Stimulated activated CD4-positive, alpha-beta T cell treated with anti-CD3 and anti-CD28 coated beads, Interleukin-4, amount 100 ng/mL, for 4 hours (primary cell): ENCODE measurements at places on chromosomes 12 and 14.

DNA sequence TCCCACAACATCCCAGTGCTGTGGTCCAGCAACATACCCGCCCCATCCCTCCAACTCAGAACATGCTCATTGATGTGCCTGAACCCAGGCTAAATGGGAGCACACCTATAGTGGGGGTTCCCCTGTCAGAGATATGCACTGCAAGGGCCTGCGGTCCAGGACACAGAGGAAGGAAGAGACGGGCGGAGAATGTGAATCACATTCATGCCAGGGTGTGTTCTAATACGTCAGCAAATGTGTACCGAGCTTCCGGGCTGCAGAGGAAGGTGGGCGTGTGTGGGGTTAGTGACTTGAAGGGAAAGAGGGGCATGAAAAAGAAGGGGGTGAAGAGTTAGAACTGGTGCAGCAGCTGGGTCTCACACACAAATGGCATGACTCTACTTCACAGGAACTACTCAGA, 83.7 kb downstream of the DPF3 start:
- peak; percentile 30 for DNase-seq

DNA sequence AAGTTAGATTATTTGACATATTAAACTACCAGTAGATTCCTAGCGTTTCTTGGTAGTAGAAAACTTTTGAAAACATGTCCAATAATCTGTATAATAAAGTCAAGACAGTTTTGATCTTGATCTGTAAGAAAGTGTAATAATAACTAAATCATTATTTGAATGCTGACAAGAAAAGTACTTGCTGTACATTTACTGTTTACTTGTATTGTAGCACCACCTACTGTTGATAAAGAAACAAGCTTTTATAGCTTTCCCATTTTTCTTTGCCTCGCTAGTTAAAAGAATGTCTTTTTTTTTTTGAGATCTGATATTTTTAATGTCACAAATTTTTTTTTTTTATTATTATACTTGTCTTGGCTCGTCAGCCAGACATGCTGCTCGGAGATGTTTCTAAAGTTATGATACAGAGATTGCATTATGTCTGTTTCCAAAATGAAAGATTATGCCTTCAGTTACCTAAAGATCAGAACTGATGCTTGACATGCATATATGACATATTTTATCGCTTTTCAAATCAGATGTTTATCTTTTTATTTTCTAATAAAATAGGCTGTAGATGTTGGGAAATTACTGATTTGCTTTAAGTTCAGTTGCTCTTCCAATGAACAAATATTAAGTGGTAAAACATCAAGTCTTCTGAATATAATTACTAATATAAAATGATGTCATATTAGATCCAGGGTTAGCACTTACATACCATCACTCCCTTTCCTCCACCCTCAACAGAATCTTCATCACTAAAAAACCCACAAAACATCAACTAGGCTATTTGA, 140.5 kb downstream of the AKAP6 start:
- DNase-seq = no peak

GRCh38 chr14:54593860-54594259, 26.9 kb downstream of the SAMD4A start:
- no peak for DNase-seq

- DNase-seq = no peak
These were observed 2.4 kb downstream of the CLEC12B start for GRCh38 chr12:10012630-10013330.

DNA sequence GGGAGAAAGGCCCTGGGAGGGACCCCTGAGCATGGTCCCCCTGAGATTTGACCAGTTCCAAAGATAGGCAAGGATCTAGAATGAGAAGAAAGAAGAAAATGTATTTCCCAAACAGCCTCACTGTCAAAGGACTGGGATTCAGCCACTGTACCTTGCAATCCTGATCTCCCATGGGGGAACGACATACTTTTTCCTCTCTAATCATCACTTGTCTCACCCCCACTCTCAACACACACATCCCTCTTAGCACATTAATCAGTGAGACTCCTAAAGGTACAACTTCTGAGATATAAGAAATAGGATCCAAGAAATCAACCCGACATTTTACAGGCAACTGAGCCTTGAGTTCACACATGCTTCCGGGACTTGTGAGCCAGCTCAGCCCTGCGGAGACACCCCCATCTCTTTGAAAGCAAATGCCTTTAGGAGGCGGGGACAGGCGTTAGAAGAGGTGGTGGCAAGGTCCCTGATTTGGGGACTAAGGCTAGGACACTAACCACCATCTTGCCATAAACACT, 1.4 kb downstream of the MAP3K9 start:
- peak; percentile 31 for DNase-seq

DNA sequence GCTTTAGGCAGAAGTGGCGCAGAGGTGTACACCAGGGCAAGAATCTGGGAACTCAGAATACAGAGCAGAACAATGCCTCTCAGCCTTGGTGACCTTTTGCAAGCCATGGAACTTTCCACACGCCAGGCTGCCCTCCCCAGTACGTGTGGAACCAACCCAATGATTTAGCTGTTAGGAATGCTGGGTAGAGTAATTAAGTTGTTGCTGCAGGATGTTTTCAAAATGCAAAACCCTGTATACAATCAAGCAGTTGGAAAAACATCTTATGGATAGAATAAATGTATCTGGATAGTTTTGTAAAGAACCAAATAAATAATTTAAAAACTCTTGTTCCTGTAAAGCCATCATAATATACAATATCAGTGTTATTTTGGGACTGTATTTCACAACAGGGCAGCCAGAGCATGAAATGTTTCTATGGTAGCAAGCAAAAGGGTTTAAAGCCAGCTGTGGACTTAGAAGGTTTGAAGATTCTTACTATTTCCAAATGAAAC, 19.4 kb downstream of the PPP1R36 start:
- DNase-seq = no peak
